ENCODE measurements at places on chromosomes 4 and X. TPM values are rescaled to one million over a fixed set of nuclear protein-coding genes. Genes with fewer than 3 reads are reported as not detected.

- no peak for DNase-seq
Measured at GRCh38 chr4:1396806-1397455, 9.3 kb downstream of the NKX1-1 start.

DNA sequence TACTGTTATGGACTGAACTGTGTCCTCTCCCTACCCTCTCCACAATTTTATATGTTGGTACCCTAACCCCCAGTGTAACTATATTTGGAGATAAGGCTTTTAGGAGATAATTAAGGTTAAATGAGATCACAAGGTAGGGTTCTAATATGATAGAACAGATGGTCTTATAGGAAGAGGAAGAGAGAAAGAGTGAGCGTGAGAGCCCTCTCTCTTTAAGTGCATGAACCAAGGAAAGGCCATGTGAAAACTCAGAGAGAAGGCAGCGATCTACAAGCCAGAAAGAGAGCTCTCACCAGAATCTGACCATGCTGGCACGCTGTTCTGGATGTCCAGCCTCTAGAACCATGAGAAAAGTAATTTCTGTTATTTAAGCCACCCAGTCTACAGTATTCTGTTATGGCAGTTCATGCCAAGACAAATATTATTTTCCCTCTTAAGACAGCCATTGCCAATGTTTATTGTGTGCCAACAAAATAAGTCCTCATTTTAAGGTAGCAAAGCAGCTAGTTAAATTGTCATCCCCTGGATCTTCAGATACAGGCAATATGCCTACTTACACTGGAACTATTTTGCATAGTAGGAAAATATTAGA, 336.2 kb downstream of the MID1IP1 start:
- DNase-seq: no peak

DNA sequence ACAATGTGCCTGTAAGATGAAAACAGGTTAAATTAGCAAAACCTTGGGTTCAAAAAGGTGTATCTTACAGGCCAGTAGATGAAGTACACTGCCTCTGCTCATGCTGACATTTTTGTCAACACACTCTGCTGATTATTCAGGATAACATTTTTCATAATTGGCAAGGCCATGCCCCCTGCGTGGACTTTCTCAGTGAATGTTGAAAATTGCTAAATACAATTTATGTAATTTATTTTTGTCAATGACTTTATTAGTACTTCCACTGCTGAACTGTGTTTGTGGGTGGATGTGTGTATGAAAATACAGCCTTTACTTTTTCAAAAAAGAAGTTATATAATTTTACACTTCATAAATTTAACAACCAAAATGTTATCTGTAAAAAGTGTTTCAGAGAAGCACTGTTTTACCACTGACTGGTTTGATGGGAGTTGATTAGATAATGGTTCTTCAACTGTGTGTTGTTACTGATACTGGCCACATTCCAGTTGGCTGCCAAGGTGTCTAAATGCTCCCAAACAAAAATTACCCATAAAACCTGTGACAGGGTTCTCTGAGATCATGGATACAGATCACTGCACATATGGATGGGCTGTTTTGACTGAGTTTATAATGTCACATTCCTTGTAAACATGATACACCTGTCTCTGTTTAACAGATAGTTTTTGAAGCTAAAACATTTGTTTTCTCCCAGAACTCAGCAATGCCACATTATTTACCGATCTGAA, 151.9 kb upstream of the SLC7A11 start:
- no peak for DNase-seq

The ARMCX1 gene
- total RNA-seq: 42.7 TPM

- DNase-seq: no peak
Measured at GRCh38 chr4:148934926-148935578, 492.8 kb upstream of the NR3C2 start.

The MAGEB17 gene
- not detected for total RNA-seq

The DCAF8L2 gene
- not detected for total RNA-seq

The ENPEP gene
- not detected for total RNA-seq

The ATP1B4 gene
- total RNA-seq: not detected

GRCh38 chr4:13611283-13611842, 16.2 kb downstream of the BOD1L1 start:
- no peak for DNase-seq

The CYP2U1 gene
- 4.9 TPM for total RNA-seq

Data from pulmonary artery endothelial cell (primary cell).